ENCODE measurements at places on chromosomes 4 and X. TPM values are rescaled to one million over a fixed set of nuclear protein-coding genes. Genes with fewer than 3 reads are reported as not detected.

The CXCL11 gene
- not detected for total RNA-seq

The TLR7 gene
- total RNA-seq = 0.82 TPM

The TRO gene
- 78.3 TPM for total RNA-seq

The GRSF1 gene
- 47.3 TPM for total RNA-seq

The CHIC2 gene
- total RNA-seq = 49.7 TPM

The NSUN7 gene
- 11.0 TPM for total RNA-seq
